Fibroblast of mammary gland (primary cell): ENCODE measurements at places on chromosomes 3 and 15.

- DNase-seq: no peak
Observed at GRCh38 chr3:147153830-147154539, 252.4 kb downstream of the ZIC4 start.

DNA sequence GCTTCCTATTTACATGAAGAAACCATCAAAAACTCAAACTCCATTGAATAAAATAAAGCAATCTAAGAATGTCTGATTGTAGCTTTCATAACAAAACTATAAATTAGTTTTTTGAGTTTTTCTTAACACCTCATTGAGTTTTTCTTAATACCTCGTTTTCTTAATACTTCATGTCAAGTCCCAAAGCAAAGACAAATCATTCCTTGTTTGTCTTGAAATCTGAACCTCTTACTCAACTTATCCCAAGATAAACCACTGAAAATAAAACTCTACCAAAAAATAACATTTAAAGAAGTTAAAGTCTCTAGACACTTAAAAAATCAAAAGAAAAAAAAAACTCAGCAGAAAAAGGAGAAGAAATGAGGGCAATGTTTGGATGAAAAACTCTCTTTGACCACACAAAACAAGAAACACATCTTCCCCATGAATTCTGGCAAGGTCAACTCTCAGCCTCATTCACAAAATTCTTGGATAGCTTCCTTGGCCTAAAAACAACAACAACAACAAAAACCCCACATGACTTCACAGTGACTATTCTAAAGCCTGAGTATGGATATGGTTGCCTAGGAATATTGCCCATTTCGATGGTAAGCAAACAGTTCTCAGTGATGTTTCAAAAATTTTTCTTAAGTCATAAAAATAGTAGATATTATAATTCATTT, 38.2 kb downstream of the TMCC1 start:
- DNase-seq: peak; percentile 71

- peak; percentile 97 for DNase-seq
Observed at GRCh38 chr3:171801738-171802589, 8.3 kb downstream of the PLD1 start.

DNA sequence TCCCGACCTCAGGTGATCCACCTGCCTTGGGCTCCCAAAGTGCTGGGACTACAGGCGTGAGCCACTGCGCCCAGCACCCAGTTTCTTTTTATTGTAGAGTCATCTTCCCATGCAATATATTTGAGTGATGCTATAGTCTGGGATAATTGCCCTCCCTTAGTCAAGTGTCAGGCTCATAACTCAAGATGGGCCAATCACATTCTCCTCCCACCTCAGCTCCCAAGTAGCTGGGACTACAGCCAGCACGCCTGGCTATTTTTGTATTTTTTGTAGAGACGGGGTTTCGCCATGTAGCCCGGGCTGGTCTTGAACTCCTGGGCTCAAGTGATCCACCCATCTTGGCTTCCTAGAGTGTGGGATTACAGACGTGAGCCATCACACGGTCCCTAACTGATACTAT, 15.2 kb upstream of the PTPN9 start:
- DNase-seq: peak; percentile 39

DNA sequence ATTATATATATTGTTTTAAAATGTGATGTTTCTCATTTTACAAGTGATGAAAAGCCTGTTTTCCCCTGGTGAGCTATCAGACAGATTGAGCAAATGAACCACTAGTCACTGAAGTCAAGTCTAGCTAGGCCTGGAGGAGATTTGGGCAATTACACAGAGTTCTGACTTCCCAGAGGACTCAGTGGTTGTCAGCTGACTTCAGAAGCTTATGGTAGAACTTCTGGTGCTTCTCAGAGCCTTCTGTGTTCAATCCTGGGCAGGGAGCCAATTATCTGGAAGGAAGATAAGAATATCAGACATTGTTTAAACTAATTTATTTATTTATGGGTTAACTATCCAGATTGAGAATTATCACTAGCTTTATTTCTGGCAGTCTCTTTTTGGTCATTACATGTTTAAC, 37.7 kb upstream of the NAALADL2 start:
- peak; percentile 8 for DNase-seq

DNA sequence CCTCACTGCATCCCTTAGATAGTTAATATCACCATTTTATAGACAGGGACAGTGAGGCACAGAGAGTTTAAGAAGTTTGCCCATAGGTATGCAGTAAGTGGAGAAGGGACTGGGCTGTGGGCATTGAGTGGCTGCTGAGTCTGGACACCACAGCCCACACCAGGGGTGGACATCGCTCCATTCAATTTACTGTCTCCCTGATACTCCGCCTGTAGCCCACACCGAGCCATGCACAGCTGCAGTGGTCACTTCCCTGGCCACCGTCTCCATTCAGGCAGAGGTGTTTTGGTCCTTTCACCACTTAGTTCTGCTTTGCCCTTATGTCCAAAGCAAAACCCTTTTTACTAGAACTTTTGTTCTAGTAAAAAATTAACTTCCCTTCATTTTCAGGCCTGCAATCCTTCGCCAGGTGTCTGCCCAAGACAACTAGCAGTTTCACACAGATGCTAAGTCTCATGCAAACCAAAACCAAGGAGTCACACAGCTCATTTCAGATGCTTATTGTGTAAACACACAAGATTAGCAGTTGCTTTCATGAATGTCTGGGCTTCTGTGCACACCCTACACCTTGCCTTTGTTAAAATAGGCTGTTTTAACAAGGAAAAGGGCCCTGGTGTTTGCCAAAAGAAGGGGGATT, 30.1 kb downstream of the ZNF35 start:
- no peak for DNase-seq

DNA sequence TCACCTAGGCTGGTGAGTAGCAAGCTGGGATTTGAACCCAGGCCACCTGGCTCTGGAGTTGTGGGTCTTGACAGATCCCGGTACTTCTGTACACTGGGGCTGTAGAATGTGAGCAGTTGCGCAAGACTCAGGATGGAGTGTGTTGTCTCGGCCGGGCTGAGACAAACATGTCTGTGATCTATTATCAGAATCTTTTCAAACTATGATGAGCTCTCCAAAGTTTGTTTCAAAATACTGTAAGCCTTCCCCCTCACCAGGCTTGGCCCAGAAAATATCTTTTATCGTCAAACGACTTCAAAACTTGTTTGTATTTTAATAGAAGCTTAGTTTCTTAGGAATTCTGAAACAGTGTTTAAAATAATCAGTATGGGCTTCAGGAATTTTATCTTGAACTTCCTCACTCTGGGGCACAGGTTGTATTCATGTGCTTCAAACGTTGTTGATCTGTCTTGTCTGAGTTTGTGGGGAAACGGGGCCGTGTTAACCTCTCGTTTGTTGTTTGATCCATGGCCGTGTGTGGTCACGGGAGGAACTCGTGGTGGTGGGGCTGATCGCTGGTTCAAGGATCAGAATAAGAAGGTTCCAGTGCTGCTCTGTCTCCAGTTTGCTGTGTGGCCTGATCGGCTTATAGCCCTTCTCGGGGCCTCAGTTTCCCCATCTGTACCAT, 40.3 kb upstream of the TFRC start:
- peak; percentile 15 for DNase-seq

DNA sequence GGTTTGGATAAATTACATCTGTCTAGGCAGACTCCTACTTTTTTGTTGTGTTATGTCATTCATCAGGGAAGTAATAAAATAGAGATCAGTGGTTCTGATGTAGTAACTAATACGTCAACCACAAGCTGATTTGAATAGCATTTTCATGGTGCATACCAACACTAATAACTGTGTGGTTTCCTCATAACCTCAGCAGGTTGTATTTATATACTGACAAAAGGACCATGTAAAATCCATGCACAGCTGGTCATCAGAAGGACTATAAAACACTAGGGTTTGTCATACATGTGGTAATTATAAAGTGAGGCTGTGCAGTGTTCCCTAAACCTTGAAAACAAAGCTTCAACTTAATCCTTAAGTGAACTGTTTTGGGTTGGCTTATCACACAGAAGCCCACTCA, 216.8 kb upstream of the RBMS3 start:
- DNase-seq: peak; percentile 31

GRCh38 chr15:68112706-68113105, 58.6 kb downstream of the PIAS1 start:
- peak; percentile 59 for DNase-seq

DNA sequence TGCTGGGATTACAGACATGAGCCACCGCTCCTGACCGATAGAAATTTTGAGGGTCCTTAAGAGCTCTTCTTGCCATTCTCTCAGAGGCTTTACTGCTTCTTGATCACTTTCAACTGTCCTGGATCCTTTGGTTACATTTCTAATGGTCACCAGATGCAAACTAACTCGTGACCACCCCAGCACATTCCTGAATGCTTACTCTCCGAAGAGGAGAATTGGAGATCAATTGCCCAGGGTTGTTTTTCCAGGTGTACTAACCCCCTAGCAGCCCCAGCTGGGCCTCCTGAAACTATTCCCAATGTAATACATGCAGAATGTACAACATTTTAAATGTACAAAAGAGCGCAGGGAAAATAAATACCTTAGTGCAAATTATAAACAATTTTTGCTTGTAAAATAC, 65.1 kb upstream of the TBL1XR1 start:
- DNase-seq: peak; percentile 22

DNA sequence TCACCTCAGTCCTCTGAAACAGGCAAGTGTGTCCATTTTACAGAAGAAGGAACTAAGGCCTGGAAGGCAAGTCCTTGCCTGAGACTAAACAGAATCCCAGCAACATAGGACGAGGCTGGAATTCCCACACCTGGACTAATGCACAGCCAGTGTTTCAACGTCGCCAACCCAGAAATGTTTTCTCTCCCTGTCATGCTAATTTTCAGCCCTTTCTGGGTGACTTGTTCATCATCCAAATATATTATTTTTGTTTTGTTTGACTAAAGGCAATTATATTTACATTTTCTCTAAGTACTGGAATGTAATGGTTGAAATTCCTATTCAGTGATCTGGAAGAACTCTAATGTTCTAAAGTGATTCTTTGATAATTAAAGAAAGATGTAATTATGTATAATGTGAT, 51.8 kb downstream of the BTD start:
- DNase-seq: no peak
